ENCODE measurements at places on chromosomes 12 and 14.

DNA sequence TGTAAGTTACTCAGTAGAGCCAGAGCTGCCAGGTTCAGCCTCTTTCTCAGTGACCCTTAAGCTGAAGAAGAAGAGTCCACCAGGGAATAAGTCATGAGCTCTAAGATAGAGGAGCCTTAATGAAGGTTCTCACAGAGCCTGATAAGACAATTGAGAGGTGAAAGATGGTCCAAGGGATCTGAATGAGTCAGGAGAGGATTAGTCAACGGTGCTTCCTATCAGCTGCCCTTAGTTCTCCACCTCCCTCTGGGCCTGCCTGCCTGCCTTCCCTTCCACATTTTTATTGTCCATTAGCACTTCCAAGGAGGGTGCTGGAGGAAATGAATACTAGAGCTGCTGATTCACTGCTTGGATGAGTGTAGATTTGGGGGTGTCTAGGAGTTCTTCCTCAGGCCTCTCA is 161.7 kb upstream of the RMST start:
- no peak for DNase-seq

DNA sequence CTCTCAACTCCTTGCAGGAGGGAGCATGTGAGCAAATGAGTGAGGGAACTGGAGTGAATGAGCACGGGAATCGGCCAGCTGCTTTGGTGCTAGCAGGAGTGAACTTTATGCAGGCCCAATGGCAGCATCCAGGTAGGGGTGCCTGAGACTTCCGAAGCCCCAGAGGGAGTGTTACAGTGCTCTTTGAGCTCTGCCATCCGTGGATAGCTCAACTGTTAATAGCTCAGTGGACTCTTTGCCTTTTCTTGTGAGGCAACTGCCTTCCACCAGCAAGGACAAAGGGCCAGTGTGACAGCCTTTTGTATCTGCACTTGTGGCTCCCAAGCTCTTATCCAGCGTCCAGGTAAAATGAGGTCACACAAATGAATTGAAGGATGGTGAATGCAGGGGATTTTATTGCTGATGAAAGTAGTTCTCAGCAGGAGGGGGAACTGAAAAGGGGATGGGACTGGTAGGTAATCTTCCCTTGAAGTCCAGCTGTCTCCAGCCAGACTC is 12.9 kb downstream of the CREBL2 start:
- no peak for DNase-seq

- no peak for DNase-seq
These were observed 51.8 kb downstream of the ISCA2 start for GRCh38 chr14:74545386-74545785.

- DNase-seq: peak; percentile 38
These were observed 2.5 kb downstream of the FUT8 start for GRCh38 chr14:65414961-65415589.

GRCh38 chr14:91509083-91509877 is 830 bp downstream of the PPP4R3A start:
- no peak for DNase-seq

DNA sequence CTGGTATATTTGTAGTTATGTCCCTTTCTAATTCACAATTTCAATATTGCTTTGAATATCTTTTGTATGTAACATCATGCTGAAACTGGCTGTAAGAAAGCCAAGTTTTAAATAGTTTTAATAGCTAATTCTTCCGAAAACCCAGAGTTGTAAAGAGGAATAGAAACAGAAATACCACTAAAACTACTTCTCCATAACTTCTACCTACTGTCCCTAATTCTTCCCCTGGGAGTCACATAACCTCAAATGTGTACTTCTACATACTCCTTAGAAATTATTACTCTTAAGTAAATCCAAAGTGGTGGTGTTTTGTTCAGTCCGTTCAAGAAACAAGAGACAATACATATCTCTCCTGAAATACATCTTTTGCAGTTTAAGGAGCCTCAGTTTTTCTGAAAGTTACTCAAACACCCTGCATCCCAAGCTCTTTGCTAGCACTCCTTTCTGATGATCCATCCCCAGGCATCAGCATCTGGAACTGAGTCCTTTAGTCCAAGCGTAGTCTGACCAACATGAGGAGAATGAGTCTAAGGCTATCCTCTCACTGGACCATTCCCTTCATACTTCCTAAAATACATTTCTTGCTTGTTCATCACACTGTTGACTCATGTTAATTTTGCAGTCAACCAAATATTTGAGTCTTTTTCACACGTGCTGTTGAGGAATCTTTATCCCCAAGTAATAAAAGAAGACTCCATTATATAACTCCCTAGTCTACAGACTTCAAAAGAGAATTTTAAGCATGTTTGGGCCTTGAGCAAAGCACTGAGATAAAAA is 214.3 kb upstream of the NUDT4 start:
- peak; percentile 55 for DNase-seq

DNA sequence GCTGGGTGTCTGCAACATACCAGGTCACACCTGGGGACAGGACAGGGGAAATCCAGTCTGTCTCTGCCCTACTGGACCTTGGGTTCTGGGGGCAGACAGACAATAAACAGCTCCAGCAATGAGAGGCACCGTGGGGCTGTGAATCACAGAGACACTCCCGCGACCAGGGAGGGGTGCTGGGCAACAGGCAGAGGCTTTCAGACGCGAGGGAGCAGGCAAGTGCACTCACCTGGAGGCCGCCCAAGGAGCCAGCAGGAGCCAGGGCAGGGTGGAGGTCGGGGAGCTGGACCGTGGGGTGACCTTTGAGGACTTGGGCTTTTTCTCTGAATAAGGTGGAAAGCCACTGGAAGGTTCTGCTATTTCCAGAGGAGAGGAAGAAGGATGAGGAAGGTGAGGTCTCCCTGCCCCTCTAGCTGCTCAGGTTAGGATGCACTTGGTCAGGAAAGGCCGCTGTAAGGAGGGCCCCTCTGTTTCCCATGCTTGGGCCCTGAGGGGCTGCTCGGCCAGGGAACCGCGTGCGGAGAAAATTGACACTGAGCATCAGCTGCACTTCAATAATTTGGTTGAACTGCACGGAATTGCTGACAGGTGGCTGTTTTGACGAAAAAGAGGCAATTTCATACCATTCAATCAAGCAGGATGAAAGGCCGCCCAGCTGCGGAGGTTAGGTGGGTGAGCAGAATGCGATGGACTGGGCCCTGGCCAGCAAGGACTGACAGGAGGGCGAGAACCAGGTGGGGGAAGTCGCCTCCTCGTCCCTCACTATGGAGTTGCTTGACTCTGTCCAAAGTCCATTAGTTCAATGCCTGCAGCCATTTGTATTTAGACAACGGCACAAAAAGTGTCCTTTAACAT is 42.2 kb downstream of the JAG2 start:
- no peak for DNase-seq

DNA sequence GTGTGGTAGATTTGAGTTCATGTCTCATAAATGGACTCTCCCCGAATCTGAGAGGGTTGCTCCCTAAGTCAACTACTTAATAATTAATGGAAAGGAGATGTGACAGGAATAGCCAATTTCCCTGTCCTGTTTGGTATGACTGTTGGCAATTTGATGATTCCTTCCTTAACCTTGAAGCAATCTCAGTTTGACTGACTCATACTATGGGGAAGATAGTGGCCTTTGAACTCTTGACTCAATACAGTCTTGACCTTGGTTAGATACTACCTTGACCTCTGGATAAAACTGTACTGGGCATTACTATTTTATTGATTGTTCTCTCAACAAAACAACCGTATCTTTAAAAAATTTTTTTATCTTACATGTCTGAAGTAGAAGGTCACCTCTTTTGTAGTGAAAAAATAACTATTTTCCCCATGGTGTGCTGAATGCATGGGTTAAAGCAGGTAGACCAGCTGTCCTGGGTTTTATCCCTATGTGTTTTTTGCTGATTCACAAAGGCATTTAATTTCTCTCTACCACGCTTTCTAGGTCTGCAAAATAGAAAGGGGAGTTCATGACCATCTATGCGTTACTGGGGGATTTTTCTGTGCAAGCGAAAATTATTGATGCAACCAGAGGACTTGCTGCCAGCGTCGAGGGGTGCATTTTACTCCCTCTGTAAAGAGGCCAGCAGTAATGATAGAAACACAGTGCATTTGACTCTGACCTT is 80.1 kb downstream of the ETV6 start:
- no peak for DNase-seq

DNA sequence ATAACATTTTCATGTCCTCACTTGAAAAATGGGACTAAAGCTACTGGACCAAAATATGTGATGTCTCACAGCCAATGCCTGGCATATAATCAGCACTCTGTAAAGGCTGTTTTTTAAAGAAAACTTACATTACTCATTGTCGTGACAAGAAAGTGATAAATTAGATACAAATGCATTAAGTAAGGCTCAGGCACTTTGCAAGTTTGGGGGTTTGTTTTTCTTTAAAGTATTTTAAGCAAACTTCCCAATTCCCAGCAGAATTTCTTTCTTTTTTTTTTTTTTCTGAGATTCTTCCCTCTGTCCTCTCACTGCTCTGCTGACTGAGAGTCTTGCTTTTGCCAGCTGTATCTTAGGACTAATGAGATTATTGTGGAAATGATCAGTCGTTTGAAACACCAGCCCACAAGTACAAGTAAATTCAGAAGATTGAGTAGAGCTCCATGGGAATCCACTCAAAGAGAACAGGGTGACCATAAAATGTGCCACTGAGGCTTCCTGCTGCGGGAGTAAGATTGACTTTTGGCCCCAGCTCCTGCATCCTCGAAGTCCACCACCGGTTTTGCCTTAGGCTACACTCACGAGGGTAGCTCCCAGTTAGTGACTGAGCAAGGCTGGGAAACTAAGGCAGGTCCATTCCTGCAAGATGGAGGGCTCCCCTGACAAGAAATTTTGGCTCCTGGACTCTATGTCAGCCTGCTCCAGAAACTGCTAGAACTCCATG is 82.8 kb downstream of the TMTC1 start:
- no peak for DNase-seq

DNA sequence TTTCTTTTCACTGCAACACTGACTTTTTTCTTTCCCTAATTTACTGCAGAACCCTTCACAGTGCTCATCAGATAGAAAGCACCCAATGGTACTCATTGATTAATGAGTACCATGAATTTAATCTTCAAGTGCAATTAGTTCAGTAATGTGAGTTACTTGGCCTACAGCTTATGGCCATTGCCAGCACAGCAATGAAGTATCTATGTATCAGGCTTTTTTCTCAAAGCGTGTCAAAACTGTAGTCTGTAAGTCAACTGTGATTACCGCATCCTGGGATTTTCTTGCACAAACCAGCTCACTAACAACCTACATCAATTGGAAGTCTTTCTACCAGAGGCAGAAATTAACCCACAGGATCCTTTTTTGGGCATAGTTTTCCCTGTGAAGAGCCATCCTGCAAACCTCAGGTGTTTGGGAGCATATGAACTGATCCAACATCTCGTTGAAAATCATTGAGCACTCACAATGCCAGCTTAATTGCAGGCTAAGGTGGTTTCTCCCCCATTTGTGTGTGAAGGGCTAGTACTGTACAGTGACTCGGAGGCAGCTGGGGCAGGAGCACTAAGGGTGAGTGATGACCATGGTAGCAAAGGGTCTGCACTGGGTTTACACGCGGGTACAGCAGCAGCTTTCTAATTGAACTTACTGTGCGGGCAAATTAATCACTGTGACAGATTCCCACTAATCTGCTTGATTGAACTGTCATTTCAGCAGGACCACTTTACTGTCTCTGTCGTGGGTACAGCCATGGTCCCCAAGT is 619.3 kb downstream of the SNAPC1 start:
- DNase-seq: no peak

DNA sequence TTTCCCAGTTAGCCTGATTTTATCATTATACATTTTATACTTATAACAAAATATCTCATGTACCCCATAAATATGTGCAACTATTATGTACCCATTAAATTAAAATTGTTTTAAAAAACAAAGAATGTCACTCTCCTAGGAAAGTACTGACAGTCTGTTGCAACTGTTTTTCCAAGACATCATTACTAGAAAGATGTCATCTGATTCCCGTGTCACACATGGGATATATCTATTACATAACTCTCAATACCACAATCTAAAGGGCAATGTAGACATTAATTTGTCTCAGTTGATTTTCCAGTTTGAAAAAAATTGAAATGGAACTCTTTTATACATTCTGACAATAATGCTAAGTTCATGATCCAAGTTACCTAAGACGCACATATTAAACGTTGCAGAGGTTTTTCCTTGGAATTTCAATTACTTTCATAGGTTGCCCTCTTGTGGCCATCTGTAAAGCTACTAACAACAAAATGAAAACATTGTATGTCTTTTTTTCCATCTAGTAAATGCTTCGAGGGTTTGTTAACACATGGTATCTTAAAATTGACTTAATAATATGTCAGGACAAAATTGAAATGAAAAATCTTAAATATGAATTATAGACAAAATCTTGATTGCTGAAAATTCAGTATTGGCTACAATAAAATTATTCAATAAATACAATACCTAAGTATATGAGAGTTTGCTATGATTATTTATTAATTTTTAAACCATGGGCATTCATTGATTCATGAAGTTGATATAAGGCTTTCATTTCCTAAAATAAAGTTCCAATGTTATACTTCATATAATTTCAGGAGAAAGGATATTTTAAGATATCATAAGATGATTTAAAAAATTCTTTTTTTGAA is 131.6 kb downstream of the PPFIA2 start:
- DNase-seq: peak; percentile 12

DNA sequence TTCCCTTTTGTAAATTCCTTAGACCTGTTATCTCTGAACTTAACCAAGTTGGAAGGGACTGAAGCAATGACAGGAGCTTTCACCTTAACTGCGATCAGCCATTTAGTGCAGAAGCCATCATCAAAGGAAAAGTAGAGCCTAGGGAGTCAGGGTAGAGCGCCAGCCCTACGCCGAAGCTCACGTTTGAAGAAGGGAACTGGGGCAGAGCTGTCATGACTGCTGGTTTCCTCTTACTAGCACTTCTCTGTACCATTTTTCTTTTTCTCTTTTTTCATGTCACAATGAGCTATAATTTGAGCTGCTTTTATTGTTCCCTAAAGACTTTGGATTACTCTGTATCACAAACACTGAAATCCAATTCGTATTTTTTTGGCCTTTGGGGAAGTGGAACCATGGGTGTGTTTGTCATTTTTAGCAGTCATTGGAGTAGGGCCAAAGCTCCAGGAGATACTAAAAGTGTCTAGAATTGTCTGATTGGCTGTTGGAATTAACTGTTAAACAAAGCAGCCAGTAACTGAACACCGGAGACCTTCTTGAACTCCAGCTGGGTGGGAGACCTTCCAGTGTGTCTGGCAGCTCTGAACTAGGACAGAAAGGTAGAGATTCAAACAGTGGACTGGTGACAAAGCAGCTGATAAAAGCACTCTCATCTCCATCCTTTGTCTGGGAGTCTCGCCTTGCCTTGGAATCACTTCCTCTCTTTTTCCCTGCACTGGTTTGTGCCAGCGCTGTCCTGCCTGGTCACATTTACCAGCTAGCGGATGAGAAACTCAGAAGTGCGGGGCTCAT is 9.1 kb downstream of the MTRFR start:
- no peak for DNase-seq

GRCh38 chr14:80587096-80587724 is 354.3 kb downstream of the CEP128 start:
- peak; percentile 57 for DNase-seq

GRCh38 chr14:99749763-99750715 is 43.2 kb upstream of the EML1 start:
- no peak for DNase-seq

DNA sequence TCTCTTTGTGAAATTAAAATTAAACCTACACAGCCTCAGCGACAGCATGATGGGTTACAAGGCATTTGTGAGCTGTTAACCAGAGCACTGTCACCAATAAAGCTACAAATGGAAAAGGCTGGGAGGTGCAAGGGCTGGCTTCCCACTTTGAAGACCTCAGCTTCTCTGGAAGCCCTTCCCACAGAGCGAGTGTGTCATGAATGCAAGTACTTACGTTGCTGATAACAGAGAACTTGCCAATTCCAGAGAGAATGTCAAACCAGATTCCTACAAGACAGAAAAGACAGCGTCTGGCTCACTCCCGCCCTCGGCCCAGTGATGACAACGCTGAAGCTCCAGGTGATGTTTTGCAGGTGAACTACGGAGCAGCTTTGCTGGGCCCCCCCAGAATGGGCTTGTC is 145.8 kb downstream of the NTF3 start:
- DNase-seq: no peak
